ENCODE measurements at places on chromosomes 1 and 21.

GRCh38 chr1:33864460-33865389 lies 846 bp downstream of the HMGB4 start:
- no peak for DNase-seq

DNA sequence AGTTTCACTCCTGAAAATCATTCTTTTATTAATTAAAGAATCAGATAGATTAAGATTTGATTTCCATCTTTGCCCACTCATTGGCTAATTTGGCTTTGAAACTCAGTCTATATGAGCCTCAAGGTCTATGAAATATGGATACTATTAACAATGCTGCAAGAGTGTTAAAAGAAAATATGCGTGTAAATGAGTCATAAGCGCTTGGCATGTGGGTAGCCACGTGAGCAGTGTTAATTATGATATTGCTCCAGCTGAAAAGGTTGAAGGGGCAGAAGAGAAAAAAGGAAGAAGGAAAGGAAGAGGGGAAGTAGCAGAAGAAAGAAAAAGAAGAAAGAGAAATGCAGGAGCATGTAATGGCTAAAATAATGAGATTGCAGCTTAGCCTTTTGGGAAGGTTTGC lies 151.4 kb downstream of the CHRM3 start:
- DNase-seq: no peak

DNA sequence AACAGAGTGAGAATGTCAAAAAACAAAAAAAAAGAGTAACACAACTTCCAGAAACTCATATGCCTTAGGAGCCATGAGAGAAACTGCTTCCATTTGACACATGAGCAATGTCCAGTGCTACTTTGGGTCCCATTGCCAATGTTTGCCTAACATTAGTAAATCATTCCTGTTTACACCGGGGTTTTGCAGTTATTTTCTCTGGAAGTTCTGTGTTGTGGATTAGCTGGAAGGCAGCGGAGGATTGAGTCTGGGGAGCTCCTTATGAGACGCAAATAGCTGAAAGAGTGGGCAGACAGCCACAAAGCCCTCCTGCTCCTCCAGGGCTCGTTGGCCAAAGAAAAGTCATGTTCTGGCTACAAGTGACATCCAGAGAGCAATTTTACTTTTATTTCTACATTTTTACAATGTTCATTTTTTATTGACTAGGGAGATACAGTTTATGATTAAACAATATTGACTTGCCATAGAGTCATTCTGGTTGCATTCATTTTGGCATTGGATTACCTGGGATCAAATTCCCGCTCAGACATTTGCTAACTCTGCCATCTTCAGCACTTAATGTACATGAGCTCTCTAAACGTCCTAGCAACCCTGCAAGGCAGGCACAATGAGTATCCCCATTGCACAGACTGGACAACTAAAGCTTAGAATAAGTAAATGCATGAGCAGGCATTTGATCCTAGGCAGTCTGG lies 66.4 kb upstream of the GALNT2 start:
- no peak for DNase-seq

DNA sequence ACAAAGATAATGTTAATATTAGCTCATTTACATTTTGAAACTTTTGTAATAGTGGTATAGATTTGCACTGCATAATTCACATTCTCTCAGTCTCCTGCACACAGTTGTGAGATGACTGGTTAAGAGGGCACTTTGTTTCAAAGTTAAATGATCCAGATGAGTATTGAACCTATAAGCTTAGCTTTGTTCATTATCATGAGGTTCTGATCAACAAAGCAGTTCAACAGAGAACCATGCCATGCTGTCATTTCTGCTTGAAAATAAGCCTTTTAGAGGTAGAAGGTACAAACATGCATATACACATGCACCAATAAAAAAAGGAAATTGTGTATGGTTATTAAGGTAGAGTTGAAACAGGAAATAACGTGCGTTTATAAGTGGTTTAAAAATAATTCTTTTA lies 4.8 kb downstream of the RAP1A start:
- DNase-seq: peak; percentile 19
